ENCODE measurements at places on chromosomes 6 and 20. TPM values are rescaled to one million over a fixed set of nuclear protein-coding genes. Genes with fewer than 3 reads are reported as not detected.

DNA sequence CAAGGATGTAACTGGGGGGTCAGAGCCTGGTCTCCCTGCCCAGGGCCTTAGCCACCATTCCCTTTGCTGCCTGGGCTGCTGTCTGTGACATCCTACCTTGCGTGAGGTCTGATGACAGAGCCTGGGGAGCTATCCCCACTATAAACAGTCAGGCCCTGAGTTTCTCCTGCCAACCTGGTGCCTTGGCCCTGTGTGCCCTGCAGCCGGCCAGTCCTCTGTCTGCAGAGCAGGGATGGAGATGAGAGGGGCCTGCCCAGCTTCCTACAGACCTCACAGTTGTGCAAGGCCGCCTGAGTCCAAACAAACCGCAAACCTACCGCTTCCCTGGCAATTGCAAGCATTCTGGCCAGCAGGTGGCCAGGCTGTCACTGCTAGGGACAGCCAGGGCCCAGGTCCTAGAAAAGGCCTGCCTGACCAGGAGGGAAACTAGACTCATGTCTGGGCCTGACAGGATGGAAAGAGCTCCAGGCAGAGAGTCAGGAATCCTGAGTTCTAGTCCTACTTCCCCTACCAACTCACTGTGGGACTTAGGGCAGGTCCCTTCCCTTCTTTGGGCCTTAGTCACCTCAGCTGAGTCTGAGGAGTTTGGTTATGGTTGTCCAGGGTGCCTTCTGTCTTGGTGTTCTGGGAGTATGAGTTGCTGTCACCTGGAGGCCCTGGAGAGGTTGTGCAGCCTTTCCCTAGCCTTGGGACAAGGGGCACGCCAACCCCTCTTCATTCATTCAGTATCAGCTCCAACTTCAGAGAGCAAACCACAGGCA, 86.2 kb downstream of the VEGFA start:
- no peak for DNase-seq
- peaks cover 7% of the 10 kb centered on the region for H3K27me3 ChIP-seq
- H3K27ac ChIP-seq: no peak overlapping the region
- peaks cover 15% of the 10 kb centered on the region for H3K4me1 ChIP-seq

GRCh38 chr20:21515300-21516179, 1.7 kb upstream of the NKX2-2 start:
- no peak overlapping the region for H3K27ac ChIP-seq
- peaks cover 4% of the 10 kb centered on the region for H3K36me3 ChIP-seq
- no peak overlapping the region for H3K4me3 ChIP-seq
- peaks cover 38% of the 10 kb centered on the region for H3K4me1 ChIP-seq
- H3K27me3 ChIP-seq: peaks cover 80% of the 10 kb centered on the region

- H3K36me3 ChIP-seq: peaks cover 50% of the 10 kb centered on the region
- DNase-seq: no peak
- H3K27me3 ChIP-seq: no peaks in the 10 kb centered on the region
- H3K4me3 ChIP-seq: no peak overlapping the region
Measured at GRCh38 chr6:52550014-52550575, 26.8 kb downstream of the TRAM2 start.

DNA sequence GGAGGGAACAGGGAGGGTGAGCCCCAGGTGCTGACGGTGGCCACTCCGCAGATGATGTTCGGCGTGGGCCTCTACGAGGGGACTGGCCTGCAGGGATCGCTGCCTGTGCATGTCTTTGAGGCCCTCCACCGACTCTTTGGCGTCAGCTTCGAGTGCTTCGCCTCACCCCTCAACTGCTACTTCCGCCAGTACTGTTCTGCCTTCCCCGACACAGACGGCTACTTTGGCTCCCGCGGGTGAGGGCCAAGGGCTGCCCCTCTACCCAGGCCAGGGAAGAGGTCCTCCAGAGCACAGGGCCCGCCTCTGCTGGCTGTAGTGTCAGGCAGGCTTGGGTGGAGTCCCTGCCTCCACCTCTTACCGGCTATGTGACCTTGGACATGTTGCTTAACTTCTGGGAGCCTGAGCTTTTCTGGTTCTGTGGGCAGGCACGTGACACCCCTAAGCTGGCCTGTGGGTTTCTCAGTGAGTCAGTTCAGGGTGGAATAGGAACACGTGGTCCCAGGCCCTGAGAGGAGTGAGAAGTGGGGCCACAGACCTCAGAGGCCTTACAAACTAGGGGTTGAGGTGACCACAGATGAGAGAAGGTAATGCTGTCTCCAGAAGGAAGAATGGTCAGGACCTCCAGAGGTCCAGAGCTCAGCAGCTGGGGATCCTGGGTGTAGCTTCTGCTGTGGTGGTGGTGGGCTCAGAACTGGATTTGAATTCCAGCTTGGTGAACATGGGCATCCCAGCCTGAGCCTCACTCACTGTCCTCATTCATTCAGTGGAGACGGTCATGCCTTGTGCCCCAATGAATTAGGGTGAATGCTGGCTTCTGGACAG, 11.9 kb downstream of the PCIF1 start:
- no peak overlapping the region for H3K27ac ChIP-seq
- DNase-seq: no peak
- no peak overlapping the region for H3K4me3 ChIP-seq
- H3K36me3 ChIP-seq: peaks cover 31% of the 10 kb centered on the region
- no peaks in the 10 kb centered on the region for H3K27me3 ChIP-seq
- no peaks in the 10 kb centered on the region for H3K4me1 ChIP-seq

Gene C20orf144
- total RNA-seq: 0.37 TPM

Data from osteocyte (in vitro differentiated cells).